Neural progenitor cell (in vitro differentiated cells): ENCODE measurements at places on chromosomes 6 and 20. TPM values are rescaled to one million over a fixed set of nuclear protein-coding genes. Genes with fewer than 3 reads are reported as not detected.

CPNE5 gene
- total RNA-seq: 0.56 TPM in 1 of 2 replicates, not detected in the other

RBM12 gene
- 82.8 and 112 TPM in 2 replicates for total RNA-seq

WFDC5 gene
- not detected in 2 replicates for total RNA-seq

PCK1 gene
- total RNA-seq: not detected in 2 replicates

PLAGL1 gene
- 5.1 and 5.6 TPM in 2 replicates for total RNA-seq

- H3K4me3 ChIP-seq: no peak overlapping the region
- DNase-seq: no peak
- no peak overlapping the region for H3K27ac ChIP-seq
- no peaks in the 10 kb centered on the region for H3K36me3 ChIP-seq
- H3K27me3 ChIP-seq: no peaks in the 10 kb centered on the region
Observed at GRCh38 chr20:25361287-25361683, 29.4 kb downstream of the ABHD12 start.

DNA sequence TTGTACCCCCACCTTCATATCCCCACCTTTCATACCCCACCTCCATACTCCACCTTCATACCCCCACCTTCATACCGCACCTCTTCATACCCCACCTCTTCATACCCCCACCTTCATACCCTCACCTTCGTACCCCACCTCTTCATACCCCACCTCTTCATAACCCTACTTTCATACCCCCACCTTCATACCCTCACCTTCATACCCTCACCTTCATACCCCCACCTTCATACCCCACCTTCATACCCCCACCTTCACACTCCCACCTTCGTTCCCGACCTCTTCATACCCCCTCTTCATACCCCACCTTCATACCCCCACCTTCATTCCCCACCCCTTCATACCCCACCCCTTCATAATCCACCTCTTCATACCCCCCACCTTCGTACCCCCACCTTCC, 92.9 kb upstream of the NAA20 start:
- no peaks in the 10 kb centered on the region for H3K27me3 ChIP-seq
- no peaks in the 10 kb centered on the region for H3K4me1 ChIP-seq
- no peak overlapping the region for H3K27ac ChIP-seq

GRCh38 chr20:23291575-23292240, 58.9 kb upstream of the NXT1 start:
- no peak overlapping the region for H3K4me3 ChIP-seq
- H3K27me3 ChIP-seq: no peaks in the 10 kb centered on the region
- no peak overlapping the region for H3K27ac ChIP-seq
- no peak for DNase-seq

DNA sequence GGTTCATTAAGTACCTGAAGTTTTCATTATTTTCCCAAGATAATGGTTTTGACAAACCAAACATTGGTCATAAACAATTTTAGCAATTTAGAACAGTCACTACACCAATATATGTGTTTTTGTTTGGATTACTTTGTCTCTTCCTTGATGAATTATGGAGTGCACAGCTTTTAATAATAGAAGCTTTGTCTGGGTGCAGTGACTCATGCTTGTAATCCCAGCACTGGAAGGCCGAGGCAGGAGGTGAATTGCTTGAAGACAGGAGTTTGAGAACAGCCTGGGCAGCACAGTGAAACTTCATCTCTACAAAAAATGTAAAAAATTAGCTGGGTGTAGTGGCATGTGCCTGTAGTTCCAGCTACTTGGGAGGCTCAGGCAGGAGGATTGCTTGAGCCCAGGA, 89.4 kb upstream of the ANKEF1 start:
- H3K4me3 ChIP-seq: no peak overlapping the region
- no peaks in the 10 kb centered on the region for H3K27me3 ChIP-seq
- no peak overlapping the region for H3K27ac ChIP-seq

DNA sequence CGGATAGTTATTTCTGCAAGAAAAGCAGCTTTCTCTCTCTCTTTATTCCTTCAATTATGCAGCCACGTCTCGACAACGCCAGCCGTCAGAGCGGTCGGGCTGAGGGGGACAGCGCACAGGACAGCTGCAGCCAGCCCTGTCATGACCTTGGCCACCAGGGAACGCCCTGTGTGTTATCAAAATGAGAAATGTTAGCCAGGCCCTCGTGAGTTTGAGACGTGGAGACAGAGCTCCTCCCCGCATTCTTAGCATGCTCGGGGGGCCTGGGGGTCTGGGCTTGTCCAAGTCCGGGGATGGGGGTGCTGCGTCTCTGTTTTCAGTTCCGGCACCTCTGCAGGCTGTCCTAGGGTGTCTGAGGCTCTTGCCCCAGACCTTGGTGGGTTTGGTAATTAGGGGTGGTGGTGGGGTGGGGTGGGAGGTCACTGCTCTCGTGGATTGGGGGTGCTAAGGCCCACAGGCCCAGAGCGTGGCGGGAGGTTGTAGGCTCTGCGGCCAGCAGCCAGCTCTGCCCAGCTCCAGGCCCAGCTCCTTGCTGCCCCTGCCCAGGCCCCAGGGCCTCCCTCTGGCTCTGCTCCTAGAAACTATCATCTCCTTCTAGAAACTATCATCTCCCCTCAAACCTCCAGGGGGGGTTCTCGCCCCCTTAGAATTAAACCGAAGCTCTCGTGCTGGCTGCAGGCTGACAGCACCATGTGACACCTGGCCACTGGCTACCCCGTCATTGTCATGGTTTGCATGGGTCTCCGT, 54.3 kb upstream of the GATA5 start:
- H3K36me3 ChIP-seq: no peaks in the 10 kb centered on the region

GRCh38 chr20:19849341-19850197, 91.5 kb downstream of the RIN2 start:
- H3K4me3 ChIP-seq: no peak overlapping the region
- no peaks in the 10 kb centered on the region for H3K27me3 ChIP-seq
- H3K4me1 ChIP-seq: peaks cover 6% of the 10 kb centered on the region
- no peaks in the 10 kb centered on the region for H3K36me3 ChIP-seq
- no peak for DNase-seq

- H3K4me1 ChIP-seq: no peaks in the 10 kb centered on the region
- no peaks in the 10 kb centered on the region for H3K36me3 ChIP-seq
- H3K27ac ChIP-seq: no peak overlapping the region
- H3K4me3 ChIP-seq: no peak overlapping the region
Observed at GRCh38 chr20:16243470-16243869, 329.8 kb downstream of the KIF16B start.

DNA sequence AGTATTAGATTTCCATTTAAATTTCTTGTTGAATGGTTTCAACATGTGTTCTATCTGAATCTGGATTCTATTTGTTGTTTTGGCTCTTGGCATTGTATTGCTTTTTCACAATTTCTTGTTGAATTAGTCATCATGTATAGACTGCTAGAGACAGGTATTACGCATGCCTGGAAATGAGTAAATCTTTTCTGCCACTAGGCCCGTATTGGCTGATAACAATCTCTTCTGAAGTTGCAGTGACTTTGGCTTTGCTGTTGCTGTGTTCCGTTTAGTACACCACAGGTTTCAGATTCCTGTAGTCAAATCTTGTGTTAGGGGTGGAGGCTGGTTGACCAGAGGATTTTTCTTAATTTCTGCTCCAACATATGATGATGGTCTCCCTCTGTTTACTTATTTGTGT, 1339.4 kb downstream of the GRIK2 start:
- no peaks in the 10 kb centered on the region for H3K4me1 ChIP-seq
- DNase-seq: no peak
- H3K4me3 ChIP-seq: no peak overlapping the region
- no peaks in the 10 kb centered on the region for H3K27me3 ChIP-seq
- H3K27ac ChIP-seq: no peak overlapping the region

DNA sequence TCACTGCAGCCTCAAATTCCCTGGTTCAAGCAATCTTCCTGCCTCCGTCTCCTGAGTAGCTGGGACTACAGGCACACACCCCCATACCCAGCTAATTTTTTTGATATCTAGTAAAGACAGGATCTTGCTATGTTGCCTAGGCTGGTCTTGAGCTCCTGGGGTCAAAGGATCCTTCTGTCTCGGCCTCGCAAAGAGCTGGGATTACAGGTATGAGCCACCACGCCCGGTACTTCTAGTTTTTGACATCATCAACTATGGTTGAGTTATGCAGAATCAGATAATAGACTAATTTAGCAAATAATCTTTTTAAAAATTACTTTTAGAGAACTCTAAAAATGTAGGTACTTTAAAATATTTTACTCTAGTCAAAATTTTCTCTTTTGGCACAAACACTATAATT, 166.2 kb downstream of the SOX4 start:
- peaks cover 5% of the 10 kb centered on the region for H3K36me3 ChIP-seq
- DNase-seq: no peak
- no peak overlapping the region for H3K4me3 ChIP-seq
- H3K27ac ChIP-seq: no peak overlapping the region
